ENCODE measurements at places on chromosomes 13 and 19.

DNA sequence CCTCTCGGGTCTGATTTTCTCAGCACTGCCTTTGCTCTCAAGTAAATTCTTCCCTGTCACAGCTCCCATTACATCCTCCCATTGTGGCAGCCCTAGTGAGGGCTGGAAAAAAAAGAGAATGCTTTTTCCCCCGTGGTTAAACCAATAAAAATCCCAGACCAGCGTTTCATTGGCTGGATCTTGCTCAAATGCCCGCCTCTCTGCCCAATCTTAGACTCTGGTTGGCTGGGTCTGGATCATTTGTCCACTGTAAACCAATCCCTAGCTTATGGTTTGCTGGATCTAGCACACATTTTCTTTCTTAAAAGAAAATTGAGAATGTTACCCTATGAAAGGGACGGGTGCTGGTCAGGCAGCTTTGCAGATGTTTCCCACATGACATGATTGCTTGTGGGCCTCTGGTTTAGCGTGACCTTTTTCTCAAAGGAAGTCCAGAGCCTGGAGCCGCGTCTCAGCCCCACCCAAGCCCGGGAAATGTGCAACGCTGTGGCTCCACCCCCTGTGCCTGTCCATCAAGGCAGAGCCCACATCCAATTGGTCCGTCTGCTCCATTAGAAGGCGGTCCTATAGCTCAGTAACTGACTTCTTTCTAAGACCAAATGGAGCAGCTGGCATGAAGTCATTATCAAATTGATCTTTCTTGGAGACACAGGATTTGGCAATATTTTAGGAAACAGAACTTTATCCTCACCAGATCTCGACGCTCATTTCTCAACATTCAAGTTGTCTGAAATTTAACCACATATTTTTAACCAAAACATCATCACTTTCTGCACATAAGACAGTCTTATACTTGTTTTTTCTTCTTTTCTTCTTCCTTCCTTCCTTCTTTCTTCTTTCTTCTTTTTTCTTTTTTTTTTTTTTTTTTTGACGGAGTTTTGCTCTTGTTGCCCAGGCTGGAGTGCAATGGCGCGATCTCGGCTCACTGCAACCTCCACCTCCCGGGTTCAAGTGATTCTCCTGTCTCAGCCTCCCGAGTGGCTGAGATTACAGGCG lies 2.6 kb upstream of the MCEMP1 start:
- DNase-seq, result peak; percentile 30

- DNase-seq, result no peak
These were observed 10.3 kb downstream of the CIC start for GRCh38 chr19:42279155-42279901.

GRCh38 chr19:45215391-45216191 lies 29.6 kb downstream of the EXOC3L2 start:
- no peak for DNase-seq

GRCh38 chr19:6519289-6519688 lies 11.5 kb upstream of the TNFSF9 start:
- no peak for DNase-seq

GRCh38 chr13:77692746-77693448 lies 4.6 kb upstream of the SLAIN1 start:
- DNase-seq, result no peak

DNA sequence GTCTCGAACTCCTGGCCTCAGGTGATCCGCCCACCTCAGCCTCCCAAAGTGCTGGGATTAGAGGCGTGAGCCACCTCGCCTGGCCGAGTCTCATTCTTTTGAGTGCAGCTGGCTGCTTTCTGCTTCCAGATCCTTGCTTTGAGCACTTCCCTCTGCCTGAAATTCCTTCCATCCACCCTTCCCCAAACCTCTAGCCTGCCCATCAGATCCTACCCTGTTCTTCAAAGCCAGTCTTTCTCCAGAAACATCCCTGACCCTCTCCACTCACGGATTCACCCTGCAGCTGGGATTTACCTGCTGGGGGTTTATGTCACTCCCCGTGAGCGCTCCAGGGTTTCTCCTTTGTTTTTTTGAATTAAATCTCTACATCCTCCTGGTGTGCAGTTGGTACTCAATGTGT lies 13.1 kb upstream of the NPAS1 start:
- no peak for DNase-seq

DNA sequence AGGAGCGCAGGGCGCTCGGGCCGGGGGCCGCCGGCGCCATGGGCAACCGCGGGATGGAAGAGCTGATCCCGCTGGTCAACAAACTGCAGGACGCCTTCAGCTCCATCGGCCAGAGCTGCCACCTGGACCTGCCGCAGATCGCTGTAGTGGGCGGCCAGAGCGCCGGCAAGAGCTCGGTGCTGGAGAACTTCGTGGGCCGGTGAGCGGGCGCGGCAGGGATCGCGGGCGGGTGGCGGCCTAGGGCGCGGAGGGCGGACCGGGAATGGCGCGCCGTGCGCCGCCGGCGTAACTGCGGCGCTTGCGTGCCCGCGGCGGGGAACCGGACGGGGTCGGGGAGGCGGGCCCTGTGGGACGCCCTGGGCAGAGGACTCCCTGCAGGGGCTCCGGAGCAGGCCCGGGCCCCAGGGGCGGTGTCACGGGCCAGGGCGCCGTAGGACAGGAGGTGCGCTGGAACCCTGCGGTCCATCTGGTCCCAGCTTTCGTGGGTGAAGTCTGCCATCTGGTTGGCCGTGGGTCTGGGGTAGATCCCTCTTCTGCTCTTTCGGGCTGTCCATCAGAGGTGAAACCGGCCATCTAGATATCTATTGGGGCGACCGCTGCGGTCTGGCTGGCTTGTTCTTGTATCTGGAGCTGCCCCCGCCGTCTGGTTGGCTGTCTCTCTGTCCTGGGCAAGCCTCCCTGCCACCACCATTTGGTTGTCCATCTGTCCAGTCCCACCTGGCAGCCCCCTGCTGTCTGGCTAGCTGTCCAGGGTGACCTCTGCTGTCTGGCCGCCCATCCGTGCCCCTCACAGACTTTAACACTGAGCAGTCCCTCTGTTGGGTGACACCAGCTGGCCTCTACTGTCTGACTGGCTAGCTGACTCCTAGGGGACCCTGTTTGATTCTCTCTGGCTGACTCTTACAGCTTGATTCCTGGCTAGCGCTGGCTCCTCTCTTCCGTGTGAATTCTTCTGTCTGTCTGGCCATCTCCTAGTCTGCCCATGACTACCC lies 622 bp downstream of the DNM2 start:
- DNase-seq, result peak; percentile 53

DNA sequence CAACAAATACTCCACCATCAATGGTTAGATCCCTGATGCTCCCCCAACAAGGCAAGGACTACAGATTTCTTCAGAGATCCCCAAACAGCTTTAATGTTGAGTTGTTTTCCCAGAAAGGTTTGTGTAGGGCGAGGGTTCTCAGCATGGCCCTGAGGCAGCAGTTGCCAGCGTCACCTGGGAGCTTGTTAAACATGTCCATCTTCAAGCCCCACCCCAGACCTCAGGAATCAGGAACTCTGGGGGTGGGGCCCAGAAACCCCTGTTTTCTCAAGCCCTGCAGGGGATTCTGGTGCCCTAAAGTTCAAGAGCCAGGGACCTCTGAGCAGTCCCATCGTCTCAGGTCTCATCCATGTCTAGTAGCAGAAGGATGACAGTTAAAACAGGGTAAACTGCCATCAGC lies 9.6 kb downstream of the EFNB2 start:
- no peak for DNase-seq

- no peak for DNase-seq
These were observed 986.0 kb upstream of the SPRY2 start for GRCh38 chr13:81326913-81327312.

- DNase-seq, result peak; percentile 49
These were observed at the start of gene TSC22D1 for GRCh38 chr13:44575741-44576350. TSC22D1 (minus strand) TSS chr13:44576330; CDS start chr13:44576074, 256 bp downstream.

- no peak for DNase-seq
These were observed 39.1 kb downstream of the DOCK9 start for GRCh38 chr13:98938801-98939200.

DNA sequence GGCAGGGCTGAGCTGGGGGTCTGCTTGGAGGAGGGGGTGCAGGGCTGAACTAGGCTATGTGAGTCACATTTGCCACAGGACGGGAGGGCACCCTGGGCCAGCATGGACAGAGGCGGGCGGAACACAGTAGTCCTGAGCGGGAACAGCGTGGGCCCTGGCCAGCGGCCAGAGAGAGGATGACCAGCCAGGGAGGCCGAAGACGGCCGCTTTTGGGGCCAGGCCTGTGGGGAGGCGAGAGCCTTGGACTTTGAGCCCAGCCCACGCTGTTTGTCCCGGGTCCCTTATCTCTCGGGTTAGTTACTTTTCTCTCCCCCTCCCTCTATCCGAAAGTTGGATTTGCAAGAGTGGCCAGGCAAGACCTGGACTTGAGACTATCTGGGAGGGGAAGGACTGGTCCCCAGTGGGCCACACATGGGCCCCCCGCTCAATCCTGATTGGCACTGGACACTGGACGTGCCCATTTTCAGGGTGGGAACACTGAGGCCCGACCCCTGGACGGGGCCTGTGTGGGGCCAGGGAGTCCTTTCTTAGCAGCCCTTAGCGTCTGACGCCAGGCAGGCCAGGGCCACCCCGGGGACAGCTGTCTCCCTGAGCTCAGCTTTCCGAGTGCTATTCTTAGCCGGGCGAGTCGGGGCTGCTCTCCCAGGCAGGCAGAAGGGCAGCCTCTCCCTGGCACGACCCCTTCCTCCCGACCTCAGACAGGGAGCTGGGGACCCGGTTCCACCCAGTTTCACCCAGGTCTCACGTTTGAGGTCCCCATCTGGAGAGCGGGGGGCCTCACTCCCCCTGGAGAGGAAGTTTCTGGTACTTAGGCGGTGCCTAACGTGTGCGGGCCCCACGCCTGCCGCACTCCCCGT lies 833 bp downstream of the GAMT start:
- DNase-seq, result no peak

- no peak for DNase-seq
These were observed 8.4 kb downstream of the ZNF776 start for GRCh38 chr19:57755031-57755430.

DNA sequence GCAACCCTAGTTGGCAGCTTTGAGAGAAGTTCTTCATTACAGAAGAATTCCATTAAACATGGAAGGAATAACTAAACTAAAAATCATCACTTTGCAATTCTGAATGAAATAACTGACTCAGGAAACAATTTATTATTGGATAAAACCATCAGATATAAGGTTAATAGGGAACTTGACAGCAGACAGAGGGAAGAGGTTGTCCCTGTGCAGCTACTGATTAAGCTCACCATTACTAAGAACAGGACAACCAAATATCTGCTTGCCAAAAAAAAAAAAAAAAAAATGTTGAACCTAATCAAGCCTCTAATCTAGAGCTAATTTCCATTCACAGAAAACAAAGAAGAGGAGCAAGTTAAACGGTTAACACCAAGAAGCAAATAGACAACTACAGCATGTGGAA lies 12.8 kb downstream of the N4BP2L2 start:
- DNase-seq, result no peak

GRCh38 chr19:2540251-2540645 lies 64.3 kb downstream of the GADD45B start:
- no peak for DNase-seq

GRCh38 chr13:110281736-110282135 lies 25.2 kb downstream of the COL4A1 start:
- DNase-seq, result no peak

DNA sequence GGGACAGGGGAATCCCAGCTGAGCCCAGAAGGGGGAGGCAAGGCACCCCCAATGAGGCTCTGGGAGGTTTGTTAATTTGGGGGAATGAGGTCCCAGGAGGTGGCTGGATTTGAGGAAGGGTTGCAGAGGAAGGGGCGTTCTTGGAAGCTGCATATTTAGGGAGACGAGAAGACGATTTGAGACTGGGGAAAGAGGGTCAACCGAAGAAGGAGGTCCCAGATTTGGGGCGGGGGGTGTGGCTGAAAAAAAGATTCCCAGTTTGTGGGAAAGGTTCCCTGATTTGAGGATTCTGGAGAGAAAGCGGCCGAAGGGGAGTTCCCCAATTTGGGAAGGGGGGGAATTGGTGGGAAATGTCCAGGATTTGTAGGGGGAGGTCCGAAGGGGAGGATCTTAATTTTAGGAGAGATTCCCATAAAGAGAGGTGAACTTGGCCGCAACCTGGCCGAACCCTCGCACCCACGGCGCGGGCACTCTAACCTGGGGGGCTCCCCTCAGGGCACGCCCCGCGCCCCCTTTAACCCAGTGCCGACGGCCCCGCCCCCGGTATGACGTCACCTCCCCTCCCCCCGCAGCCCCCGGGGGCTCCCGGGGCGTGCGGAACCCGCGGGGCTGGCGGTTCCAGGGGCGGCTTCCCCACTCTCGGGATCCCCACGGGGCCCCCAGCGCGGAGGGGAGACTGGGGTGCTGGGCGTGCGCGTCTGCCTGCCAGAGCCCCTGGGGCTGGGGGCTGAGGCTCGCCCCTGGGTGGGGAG lies 1.2 kb downstream of the PTPRS start:
- DNase-seq, result no peak

DNA sequence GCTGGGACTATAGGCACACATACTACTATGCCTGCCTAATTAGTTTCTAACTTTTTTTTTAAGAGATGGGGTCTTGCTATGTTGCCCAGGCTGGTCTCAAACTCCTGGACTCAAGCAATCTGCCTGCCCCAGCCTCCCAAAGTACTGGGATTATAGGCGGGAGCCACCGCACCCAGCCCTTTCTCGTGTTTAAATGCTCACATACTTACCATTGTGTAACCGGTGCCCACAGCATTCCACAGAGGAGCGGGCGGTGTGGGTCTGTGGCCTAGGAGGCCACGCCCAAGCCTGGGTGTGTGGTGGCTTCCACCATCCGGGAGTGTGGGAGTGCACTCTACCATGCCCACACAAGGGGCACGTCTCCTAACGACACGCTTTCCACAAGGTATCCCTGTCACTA lies 7.7 kb downstream of the LMNB2 start:
- no peak for DNase-seq

DNA sequence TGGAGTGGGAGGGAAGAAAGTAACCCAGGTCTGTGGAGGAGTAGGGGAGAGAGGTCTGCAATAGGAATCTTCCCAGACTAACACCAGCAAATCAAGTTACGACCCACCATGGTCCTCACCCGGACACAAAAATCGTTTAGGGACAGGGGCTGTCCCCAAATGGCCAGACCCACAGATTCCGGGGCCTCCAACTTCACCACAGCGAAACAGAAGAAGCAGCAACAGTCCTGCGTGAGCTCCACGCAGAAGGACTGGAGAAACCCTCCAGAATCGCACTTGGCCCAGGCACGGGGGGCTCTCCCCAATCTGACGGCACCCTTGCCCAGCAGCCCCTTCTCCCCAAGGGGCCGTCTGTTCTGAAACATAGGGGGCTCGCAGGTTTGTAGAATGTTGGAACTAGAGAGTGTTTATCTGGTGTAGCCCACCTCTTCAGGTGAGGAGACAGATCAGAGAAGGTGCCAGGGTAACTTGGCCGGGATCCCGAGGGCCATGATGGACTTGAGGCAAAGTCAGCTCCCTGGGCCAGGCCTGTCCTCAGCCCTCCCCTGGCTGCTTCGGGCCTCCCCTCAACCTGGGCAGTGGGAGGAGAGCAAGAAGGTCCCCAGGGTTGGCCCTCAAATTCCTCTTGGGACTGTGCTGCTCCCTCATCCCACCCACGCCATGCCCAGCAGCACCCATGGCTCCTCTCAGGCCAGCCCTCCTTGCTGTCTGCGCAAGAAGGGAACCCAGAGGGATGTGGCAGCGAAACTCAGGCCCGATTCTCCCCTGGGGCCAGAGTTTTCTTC lies 82.5 kb upstream of the GPR183 start:
- DNase-seq, result no peak

Measured in stimulated activated CD4-positive, alpha-beta T cell treated with anti-CD3 and anti-CD28 coated beads, Interleukin-12 subunit alpha, Interleukin-12 subunit beta, amount 100 ng/mL, for 4 hours (primary cell).